ENCODE measurements at places on chromosomes 1 and 21. TPM values are rescaled to one million over a fixed set of nuclear protein-coding genes. Genes with fewer than 3 reads are reported as not detected.

DNA sequence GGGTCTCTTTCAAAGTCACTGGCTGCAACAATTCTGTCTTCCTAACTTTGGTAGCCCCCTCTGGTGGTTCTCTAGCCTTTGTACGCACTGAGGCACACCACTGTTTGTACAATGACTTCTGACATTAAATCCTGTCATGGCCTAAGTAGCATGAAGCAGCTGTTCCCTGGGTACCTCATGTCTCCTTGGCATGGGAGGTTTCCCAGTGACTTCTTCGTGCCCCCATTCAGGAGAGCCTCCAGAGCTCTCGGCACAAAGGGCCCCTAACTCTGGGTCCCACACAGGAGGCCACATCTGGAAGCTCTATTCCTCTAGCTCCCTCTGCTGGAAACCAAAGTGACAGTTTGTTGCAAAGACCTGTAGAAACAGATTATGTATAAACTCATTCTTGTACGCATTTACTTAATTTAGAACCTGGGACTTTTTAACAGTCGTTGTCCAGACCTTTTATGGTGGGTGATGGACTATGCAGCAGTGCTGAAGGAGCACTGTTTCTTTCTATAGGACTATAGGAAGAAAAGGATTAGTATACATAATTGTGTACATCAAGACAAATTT lies 13.4 kb downstream of the SWT1 start:
- DNase-seq: peak; percentile 69

- DNase-seq: no peak
Measured at GRCh38 chr21:15539376-15539775, 190.4 kb upstream of the USP25 start.

DNA sequence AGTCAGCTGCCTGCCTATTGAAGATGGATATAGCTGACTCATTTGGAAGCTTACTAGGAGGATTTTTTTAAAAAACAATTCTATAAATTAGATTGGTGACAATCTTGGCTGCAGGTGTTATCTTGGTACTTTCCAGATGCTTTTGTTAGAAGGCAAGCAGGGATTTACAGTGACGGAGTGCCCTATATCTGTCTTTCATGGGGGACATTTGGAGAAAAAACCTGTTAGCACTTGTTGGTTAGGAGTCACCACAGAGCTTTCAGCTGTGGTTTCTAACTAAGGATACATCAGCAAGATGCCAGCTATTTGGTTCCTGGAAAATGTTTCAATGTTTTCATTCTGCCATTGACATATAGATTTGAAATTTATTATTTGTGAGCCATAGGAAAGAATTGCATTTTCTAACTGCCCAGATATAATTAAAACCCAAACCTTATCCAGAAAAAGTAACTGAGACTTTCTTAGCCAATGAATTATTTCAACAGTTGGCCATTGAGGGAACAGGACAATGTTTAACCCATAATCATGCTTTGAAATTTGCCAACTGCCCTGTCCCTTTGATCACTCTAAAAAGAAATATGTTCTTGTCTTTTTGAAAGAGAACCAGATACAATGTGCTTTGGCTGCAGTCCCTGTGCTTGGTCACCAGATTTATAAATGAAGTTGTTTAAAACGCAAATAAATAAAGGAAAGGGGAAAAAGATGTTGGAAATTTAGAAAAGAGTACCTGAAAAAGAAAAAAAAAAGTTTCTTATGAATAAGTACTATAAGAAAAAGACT lies 761.0 kb upstream of the CXADR start:
- DNase-seq: no peak

The NHLH1 gene
- not detected for total RNA-seq

DNA sequence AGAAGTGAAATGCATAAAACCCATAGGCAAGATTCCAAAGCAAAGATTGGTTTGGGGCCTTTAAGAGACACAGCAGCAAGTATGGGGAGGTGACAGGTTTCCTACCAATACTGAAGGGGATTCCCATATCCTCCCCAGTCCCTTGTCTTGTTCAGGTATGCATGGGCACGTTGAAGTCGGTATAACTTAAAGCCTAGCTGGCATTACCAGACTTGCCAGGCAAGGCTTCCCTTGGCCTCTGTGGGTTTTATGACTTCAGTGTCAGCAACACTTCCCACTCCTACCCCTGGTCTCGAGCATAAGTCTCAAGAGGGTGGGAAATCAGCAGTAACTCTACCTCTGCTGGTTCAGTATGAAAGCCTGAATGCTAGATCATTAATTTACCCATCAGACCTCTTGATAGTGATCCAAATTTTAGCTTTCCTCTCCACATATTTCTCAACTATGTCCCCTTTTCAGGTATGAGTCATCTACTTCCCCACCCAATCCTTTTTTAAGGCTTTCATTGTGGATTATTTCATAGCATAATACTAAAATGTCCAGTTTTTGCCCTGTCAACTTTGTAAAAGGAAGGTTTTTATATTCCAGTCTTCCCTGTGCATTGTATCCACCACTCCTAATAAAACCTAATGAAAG lies 6.8 kb downstream of the CYP4X1 start:
- no peak for DNase-seq

DNA sequence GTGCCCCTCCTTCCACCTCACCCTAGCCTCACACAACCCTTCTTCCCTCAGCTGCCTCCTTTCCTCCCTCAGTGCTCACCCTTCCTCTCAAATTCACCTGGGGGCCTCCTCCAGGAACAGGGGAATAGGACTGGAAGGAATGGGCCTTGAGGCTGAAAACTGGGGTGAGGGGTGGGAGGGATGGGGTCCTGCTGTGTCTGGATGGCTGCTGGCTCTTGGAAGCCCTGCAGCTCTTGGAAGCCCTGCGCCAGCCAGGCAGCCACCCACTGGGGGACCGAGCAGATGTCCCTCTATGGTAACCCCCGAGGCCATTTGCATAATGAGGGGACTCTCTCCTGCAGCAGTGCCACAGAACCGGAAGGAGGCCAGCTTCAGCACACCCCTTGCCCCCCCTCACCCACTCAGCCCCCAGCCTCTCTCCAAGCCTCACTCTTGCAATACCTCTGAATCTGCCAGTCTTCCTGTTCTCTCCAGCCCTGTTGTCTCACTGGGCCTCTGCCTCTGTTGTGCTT lies 85.2 kb downstream of the KIRREL1 start:
- DNase-seq: no peak

- DNase-seq: no peak
Measured at GRCh38 chr1:107318932-107319331, 178.1 kb downstream of the NTNG1 start.

GRCh38 chr21:33897098-33897497 lies 18.5 kb downstream of the ATP5PO start:
- no peak for DNase-seq

The ALDH9A1 gene
- total RNA-seq: 68.3 TPM

- no peak for DNase-seq
Measured at GRCh38 chr1:92459871-92460320, 26.8 kb downstream of the GFI1 start.

The DCDC2B gene
- not detected for total RNA-seq

DNA sequence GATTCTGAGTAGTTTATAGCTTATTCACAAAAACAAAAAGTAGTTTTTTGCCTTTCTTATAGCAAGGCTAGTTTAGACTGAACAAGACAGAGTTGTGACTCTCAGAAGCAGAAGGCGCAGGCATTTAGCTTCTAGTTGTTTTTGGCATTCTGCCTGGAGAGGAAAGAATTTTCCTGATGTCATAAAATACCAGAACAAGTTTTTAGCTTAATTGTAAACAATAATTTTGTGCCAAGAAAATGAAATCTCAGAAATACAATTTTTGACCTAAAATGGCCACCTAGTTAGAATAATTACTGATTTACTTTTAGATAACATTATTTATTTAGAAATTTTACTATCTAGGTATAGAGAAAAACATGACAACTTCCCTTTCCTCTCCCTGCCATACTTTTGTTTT lies 1.0 kb downstream of the DNAJB4 start:
- peak; percentile 91 for DNase-seq

DNA sequence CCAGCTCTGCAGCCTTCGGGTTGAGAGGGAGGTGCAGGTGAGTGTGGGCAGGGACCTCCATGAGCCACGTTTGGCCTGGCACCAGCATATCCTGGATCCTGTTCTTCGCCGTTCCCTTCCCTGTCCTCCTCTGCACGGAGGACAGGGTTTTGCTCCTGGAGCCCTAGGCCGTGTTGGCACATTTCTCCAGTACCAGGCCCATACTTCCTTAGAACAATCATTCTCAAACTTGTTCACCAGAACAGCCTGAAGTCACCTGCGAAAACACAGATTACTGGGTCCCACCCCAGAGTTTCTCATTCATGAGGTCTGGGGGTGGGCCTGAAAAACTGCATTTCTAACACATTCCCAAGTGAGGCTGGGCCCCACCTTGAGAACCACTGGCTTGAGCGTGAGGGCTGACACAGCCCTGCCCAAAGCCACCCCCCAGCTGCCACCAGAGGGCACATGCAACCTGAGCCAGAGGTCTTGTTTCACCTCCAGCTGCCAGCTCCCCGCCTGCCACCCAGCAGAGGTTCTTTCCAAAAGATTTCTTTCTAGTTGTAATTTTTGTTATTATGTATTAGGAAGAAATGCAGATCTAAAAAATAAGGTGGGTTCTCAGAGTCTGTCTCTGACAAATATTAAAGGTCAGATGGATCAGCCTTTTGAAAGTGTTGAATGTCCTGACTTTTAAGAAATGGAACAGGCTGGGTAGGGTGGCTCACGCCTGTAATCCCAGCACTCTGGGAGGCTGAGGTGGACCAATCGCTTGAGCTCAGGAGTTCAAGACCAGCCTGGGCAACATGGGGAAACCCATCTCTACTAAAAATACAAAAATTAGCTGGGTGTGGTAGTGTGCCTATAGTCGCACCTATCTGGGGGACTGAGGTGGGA lies 39.6 kb upstream of the LDLRAP1 start:
- DNase-seq: no peak

- DNase-seq: peak; percentile 87
Measured at GRCh38 chr1:200905411-200906052, 10.8 kb downstream of the INAVA start.

The CITED4 gene
- 1.7 TPM for total RNA-seq

- peak; percentile 82 for DNase-seq
Measured at GRCh38 chr1:31400393-31400792, 12.6 kb upstream of the SERINC2 start.

GRCh38 chr1:182029379-182030331 lies 31.9 kb downstream of the ZNF648 start:
- DNase-seq: peak; percentile 65

DNA sequence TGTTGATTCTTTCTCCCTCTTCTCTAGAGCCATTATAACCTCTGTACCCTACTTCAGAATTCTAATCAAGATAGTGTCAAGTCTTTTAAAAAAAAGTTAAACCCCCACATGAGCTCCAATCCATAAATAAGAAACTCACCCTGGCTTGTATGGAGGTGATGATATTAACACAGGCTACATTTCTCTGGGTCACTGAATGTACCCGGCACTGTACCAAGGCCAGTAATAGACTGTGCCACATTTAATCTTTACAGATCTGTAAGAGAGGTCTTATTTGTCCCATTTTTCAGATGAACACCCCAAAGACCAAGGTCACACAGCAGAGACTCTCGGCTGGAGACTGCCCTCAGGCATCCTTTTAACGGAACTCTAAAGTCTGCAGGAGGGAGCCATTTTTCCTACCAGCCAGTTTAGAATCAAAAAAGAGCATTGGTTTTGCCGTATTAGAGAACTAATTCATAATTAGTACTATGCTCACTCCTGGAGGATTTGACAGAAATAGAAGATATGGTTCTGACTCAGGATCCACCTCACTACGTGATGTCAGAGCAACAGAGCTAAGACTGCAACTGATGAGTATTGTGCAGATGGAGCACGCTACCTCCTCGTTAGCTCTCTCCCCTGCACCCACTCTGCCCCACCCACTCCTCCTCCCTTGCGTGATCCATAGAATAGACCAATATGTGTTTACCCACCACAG lies 217.2 kb upstream of the HOOK1 start:
- DNase-seq: no peak

GRCh38 chr1:206685334-206685768 lies 646 bp downstream of the MAPKAPK2 start:
- no peak for DNase-seq

- peak; percentile 51 for DNase-seq
Measured at GRCh38 chr1:183807549-183808168, 2.7 kb downstream of the RGL1 start.

The LCE1D gene
- not detected for total RNA-seq

DNA sequence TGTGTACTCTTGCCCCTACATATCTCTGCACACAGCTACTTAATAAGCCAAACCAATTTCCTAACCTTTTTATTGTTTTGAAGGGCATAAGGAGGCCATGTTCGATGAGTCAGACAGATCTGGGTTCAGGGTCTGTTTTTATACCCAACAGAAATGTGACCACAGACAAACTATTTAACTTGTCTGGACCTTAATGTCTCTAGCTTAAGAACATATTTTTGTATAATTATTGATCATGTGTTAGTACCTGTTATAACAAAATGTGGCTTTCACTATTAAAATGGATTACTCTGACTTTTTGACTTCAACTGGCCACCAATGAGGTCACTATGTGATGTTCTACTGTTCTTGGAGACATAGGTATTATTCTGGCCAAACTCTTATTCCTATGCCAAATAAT lies 507.8 kb upstream of the USP24 start:
- no peak for DNase-seq

- DNase-seq: no peak
Measured at GRCh38 chr21:45051580-45052434, 22.6 kb upstream of the ADARB1 start.

- DNase-seq: no peak
Measured at GRCh38 chr1:30414086-30414850, 309.1 kb downstream of the MATN1 start.

The MAP1LC3C gene
- total RNA-seq: under 0.01 TPM

- DNase-seq: no peak
Measured at GRCh38 chr1:236913371-236914037, 90.7 kb downstream of the MT1HL1 start.

- no peak for DNase-seq
Measured at GRCh38 chr1:18128298-18128697, 20.7 kb downstream of the IGSF21 start.

- DNase-seq: peak; percentile 99
Measured at GRCh38 chr1:67060811-67061218, 6.9 kb upstream of the SLC35D1 start.

GRCh38 chr1:93078203-93078602 lies 880 bp upstream of the MTF2 start:
- no peak for DNase-seq

The DNASE2B gene
- not detected for total RNA-seq

The SNX7 gene
- total RNA-seq: 51.2 TPM

DNA sequence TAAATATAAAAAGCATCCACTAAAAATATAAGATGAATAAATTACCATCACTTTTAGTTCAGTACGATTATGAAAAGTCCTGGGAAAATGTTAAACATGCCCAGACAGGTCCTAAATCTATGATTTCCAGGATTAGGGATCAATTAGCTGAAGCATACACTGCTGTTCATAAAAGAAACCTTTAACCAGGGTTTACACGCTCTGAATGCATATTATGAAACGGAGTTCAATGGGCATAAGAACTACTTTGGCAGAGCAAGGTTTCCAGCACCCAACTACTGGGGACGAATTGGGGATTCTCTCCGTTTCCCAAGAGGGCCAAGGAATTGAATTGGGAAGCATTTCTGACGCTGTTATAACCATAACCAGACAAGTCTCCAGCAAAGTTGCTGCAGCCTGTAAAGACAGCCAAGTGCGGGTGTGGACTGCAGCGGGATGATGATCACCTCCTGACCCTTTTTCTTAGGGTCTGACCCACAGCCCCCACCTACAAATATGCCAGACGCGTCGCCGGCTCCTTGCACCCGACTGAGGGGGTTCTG lies 1.6 kb downstream of the SLC30A1 start:
- DNase-seq: no peak
